ENCODE measurements at places on chromosomes 11 and 22. TPM values are rescaled to one million over a fixed set of nuclear protein-coding genes. Genes with fewer than 3 reads are reported as not detected.

- H3K27ac ChIP-seq, result no peak overlapping the region
- H3K4me1 ChIP-seq, result no peaks in the 10 kb centered on the region
- no peak overlapping the region for H3K4me3 ChIP-seq
- H3K27me3 ChIP-seq, result no peaks in the 10 kb centered on the region
Measured at GRCh38 chr22:26615149-26615548, 2.7 kb downstream of the CRYBB1 start.

GRCh38 chr11:131683131-131683530, 312.7 kb downstream of the NTM start:
- H3K27ac ChIP-seq, result no peak overlapping the region
- H3K36me3 ChIP-seq, result no peaks in the 10 kb centered on the region
- no peaks in the 10 kb centered on the region for H3K4me1 ChIP-seq
- H3K4me3 ChIP-seq, result no peak overlapping the region
- no peak for DNase-seq
- H3K27me3 ChIP-seq, result no peaks in the 10 kb centered on the region

DNA sequence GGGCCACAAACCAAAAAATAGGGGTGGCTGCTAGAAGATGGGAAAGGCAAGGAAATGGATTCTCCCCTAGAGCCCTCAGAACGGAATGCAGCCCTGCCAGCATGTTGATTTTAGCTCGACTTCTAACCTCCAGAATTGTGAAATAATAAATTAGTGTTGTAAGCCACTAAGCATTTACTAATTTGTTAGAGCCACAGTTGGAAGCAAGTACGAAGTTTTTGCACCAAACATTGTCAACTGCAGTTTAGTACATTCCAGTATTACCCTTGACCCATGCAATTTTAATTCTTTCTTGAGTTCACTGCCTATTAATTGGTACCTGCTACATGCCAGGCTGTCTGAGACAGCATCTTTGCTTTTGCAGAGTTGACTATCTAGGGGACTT, 32.2 kb downstream of the PARVA start:
- DNase-seq, result no peak
- H3K27me3 ChIP-seq, result no peaks in the 10 kb centered on the region
- H3K36me3 ChIP-seq, result no peaks in the 10 kb centered on the region
- no peak overlapping the region for H3K4me3 ChIP-seq
- H3K27ac ChIP-seq, result peak overlapping the region; percentile 89

- H3K27me3 ChIP-seq, result no peaks in the 10 kb centered on the region
- no peak for DNase-seq
- no peaks in the 10 kb centered on the region for H3K4me1 ChIP-seq
- no peak overlapping the region for H3K27ac ChIP-seq
- H3K4me3 ChIP-seq, result no peak overlapping the region
Measured at GRCh38 chr11:109237636-109238035, 184.4 kb upstream of the C11orf87 start.

DNA sequence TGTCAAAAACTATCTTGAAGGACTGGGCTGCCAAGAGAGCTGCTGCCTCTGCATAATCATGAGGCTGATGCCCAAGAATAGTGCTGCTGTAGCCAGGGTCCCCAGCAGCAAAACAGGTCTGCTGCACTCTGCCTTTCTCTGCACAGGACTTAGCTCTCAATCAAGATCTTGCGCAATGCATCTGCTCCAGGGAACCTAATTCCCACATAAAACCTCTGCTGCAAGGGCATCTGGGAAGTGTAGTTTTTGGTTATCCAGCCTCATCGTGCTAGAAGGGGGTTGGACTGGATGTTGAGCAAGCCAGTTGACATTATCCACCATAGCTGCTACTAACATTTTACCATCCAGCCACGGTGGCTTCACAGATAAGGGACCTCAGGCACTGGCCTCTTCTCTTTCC, 192.7 kb downstream of the C11orf91 start:
- H3K36me3 ChIP-seq, result no peaks in the 10 kb centered on the region
- H3K4me3 ChIP-seq, result no peak overlapping the region
- no peak overlapping the region for H3K27ac ChIP-seq
- no peak for DNase-seq
- no peaks in the 10 kb centered on the region for H3K27me3 ChIP-seq

DNA sequence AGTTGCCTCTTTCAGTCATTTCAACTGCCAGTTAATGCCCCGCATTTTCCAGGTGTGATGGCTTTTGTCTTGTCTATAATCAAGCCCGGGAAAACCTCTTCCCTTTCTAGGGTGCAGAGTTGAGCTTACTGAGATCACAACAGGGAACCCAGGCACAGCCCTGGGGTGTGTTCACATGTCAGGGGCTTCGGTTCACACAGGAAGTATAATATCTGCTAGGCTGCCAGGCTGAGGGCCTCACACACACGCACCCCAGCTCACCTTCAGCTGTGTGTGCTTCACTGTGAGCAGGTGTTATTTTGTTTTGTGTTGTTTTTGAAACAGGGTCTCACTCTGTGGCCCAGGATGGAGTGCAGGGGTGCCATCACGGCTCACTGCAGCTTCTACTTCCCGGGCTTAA, 9.7 kb upstream of the SOX10 start:
- no peaks in the 10 kb centered on the region for H3K27me3 ChIP-seq
- H3K4me1 ChIP-seq, result no peaks in the 10 kb centered on the region
- no peaks in the 10 kb centered on the region for H3K36me3 ChIP-seq
- no peak overlapping the region for H3K27ac ChIP-seq
- no peak for DNase-seq

DNA sequence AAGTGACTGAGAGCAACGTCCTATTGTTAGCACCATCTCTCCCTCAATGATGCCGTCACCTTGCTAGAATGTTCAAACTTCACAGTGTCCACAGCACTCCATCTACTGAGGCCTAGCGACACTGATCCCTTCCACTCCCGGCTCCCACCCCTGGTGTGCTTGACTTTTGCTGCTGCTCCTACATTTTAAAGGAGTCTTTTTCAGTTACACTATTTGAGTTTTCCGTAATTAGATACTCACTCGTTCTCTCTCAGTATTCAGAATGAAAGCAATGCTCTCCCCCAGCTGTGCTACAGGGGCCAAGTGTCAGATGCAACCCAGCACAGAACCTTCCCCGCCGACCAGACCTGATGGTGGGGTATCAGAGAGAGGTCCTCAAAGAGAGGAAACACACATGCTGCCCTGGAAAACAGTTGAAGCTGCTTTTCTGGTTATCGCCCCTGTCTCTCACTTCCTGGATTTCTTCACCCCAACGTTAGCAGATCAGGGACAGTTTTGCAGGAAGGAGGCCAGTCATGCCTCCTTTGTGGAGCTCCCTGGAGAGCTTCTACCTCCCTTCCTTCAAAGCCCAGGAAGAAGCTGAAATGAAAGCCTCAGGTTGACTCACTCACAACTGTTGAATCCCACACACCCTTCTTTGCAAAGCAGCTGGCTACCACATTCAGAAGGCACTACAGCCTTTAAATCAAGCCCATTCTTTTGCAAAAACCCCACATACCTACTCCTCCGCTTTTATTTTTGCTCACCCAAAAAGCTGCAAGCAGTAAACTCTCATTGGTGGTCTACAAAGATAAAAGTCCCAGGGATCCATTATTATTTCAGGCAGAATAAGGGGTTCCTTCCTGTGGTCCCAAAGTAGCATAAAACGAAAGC, 23.5 kb downstream of the LARGE1 start:
- H3K27me3 ChIP-seq, result no peaks in the 10 kb centered on the region
- H3K4me1 ChIP-seq, result no peaks in the 10 kb centered on the region
- peak overlapping the region; percentile 46 for H3K27ac ChIP-seq

DNA sequence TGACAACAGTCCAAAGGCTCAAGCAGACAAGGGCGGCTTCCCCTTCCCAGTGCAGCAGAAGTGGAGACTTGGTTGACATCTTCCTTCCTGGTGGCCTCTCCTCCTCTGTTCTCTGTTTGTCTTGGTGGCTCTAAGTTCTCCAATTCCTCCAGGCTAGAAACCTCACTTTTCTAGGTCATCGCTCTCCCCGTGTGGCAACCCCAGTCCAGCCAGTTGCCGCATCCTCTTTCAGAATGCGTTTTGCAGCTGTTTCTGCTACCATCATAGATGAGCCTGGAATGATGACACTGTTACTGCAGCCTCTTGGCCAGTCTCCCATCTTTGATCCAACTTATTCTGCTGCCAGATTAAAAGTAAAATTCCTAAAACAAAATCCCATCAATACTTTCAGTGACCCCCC, 201.5 kb downstream of the TRIM29 start:
- no peaks in the 10 kb centered on the region for H3K27me3 ChIP-seq
- no peak for DNase-seq
- no peaks in the 10 kb centered on the region for H3K4me1 ChIP-seq

Gene HSPB2
- 5.2 TPM for total RNA-seq

Gene CYTH4
- 3.8 TPM for total RNA-seq

Gene HEPHL1
- not detected for total RNA-seq

Gene C1QTNF6
- 1.5 TPM for total RNA-seq

Gene CCDC73
- not detected for total RNA-seq

Measured in uterus (tissue), 4 donors.